Upper lobe of right lung (tissue), 1 donor: ENCODE measurements at places on chromosomes 5 and 9. TPM values are rescaled to one million over a fixed set of nuclear protein-coding genes. Genes with fewer than 3 reads are reported as not detected.

The ANKRD18B gene
- 1.2 TPM for total RNA-seq

DNA sequence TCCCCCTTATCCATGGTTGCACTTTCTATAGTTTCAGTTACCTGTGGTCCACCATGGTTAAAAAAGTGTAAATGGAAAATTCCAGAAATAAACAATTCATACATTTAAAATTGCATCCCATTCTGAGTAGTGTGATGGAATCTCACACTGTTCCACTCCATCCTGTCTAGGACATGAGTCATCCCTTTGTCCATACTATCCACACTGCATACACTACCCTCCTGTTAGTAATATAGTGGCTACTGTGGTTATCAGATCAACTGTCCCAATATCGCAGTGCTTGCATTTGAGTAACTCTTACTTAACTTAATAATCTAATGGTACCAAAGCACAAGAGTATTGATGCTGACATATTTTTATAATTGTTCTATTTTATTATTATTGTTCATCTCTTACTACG, 100.7 kb downstream of the RAB3C start:
- H3K4me1 ChIP-seq = no peaks in the 10 kb centered on the region
- H3K27me3 ChIP-seq = no peaks in the 10 kb centered on the region
- H3K27ac ChIP-seq = no peak overlapping the region
- H3K36me3 ChIP-seq = no peaks in the 10 kb centered on the region
- H3K4me3 ChIP-seq = no peak overlapping the region

- DNase-seq = no peak
- H3K36me3 ChIP-seq = no peaks in the 10 kb centered on the region
- no peak overlapping the region for H3K4me3 ChIP-seq
- no peaks in the 10 kb centered on the region for H3K27me3 ChIP-seq
- peaks cover 14% of the 10 kb centered on the region for H3K4me1 ChIP-seq
Observed at GRCh38 chr5:80231243-80231642, 24.6 kb downstream of the SERINC5 start.

The FOXD4L5 gene
- 0.41 TPM for total RNA-seq

The REEP2 gene
- total RNA-seq = 0.55 TPM

- H3K36me3 ChIP-seq = no peaks in the 10 kb centered on the region
- H3K27me3 ChIP-seq = no peaks in the 10 kb centered on the region
- H3K27ac ChIP-seq = no peak overlapping the region
- H3K4me1 ChIP-seq = no peaks in the 10 kb centered on the region
- H3K4me3 ChIP-seq = no peak overlapping the region
Observed at GRCh38 chr5:109533751-109534272, 124.0 kb upstream of the PJA2 start.

The MSX2 gene
- 0.52 TPM for total RNA-seq

GRCh38 chr5:44809215-44809955, 638 bp downstream of the MRPS30 start:
- H3K27ac ChIP-seq = peak overlapping the region; percentile 92
- H3K36me3 ChIP-seq = peaks cover 35% of the 10 kb centered on the region
- H3K4me1 ChIP-seq = peaks cover 15% of the 10 kb centered on the region
- H3K4me3 ChIP-seq = peak overlapping the region; percentile 94
- no peaks in the 10 kb centered on the region for H3K27me3 ChIP-seq
- DNase-seq = peak; percentile 77

DNA sequence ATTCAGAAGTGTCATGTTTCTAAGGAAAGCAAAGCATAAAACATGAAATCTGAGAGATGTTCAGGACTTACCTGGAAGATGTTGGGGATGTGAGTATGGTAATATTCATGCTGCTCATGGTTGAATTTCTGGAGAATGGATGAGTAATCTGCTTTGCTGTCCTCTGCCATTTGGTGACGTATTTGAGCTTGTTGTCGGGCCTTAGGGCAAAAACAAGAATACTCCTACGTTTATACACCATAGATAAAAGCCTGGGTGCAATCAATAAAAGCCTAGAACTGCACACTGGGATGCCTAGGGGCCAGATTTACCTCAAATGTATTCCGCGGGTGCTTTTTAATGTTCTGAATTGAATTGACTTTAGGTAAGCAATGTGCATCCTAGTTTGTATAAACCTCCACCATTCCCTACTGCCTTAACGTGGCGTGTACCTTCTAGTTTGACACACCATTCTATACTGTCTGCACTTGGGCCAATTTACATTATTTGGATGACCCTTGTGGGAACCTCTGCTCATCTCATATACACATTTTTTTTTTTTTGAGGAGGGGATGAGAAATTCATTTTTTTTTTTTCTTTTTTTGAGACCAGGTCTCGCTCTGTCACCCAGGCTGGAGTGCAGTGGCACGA, 94.4 kb downstream of the USP20 start:
- no peak for DNase-seq
- no peak overlapping the region for H3K27ac ChIP-seq
- no peaks in the 10 kb centered on the region for H3K27me3 ChIP-seq
- peaks cover 29% of the 10 kb centered on the region for H3K4me1 ChIP-seq

DNA sequence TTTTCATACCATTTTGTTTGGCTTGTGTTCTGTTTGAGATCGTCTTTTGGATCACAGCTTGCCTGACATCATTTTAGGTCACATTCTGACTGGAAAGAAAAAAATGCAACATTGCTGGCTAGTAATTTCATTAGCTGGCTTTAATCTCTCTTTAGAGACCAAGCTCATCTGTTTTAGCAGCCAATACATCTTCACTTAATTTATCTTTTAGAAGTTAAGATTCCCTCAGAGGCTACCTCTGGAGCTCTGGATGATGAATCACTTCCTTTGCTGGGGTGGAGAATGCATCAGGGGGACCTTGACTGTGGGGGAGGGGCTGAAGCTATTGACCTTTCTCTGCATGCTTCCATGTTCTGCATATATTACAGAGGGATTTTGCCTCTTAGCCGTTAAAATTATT, 181.5 kb upstream of the OTULINL start:
- no peaks in the 10 kb centered on the region for H3K27me3 ChIP-seq
- H3K36me3 ChIP-seq = peaks cover 54% of the 10 kb centered on the region
- H3K27ac ChIP-seq = no peak overlapping the region
- H3K4me3 ChIP-seq = no peak overlapping the region
- H3K4me1 ChIP-seq = no peaks in the 10 kb centered on the region
- DNase-seq = no peak

DNA sequence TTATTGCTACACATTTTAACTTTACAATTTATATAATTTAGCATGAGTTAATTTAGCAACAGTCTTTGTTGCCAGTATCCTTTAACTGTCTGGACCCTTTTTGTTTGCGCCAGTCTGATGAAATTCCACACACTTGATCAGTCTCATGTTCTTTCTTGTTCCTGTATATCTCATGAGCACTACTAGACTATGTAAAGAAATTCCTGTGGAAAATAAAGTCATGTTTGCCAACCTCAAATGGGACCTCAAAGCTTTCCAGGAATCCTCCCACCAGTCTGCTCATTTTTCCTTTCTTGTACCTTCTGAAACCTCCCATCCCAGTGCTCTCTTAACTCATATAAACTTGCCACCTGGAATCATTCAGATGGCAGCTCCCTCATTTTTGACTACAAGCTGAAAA, 8.0 kb downstream of the DMXL1 start:
- H3K4me3 ChIP-seq = no peak overlapping the region
- no peaks in the 10 kb centered on the region for H3K27me3 ChIP-seq
- no peak overlapping the region for H3K27ac ChIP-seq
- no peak for DNase-seq
- no peaks in the 10 kb centered on the region for H3K36me3 ChIP-seq
- H3K4me1 ChIP-seq = peaks cover 43% of the 10 kb centered on the region

DNA sequence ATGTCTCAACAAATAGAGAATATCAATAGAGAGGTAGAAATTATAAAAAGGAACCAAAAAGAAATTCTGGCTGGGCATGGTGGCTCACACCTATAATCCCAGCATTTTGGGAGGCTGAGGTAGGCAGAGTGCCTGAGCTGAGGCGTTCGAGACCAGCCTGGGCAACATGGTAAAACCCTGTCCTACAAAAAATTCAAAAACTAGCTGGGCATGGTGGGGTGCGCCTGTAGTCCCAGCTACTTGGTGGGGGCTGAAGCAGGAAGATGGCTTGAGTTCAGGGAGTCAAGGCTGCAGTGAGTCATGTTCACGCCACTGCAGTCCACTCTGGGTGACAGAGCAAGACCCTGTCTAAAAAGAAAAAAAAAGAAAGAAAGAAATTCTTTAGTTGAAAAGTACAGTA, 24.9 kb downstream of the IPPK start:
- peaks cover 82% of the 10 kb centered on the region for H3K36me3 ChIP-seq
- no peaks in the 10 kb centered on the region for H3K27me3 ChIP-seq
- H3K4me3 ChIP-seq = no peak overlapping the region
- no peak for DNase-seq

DNA sequence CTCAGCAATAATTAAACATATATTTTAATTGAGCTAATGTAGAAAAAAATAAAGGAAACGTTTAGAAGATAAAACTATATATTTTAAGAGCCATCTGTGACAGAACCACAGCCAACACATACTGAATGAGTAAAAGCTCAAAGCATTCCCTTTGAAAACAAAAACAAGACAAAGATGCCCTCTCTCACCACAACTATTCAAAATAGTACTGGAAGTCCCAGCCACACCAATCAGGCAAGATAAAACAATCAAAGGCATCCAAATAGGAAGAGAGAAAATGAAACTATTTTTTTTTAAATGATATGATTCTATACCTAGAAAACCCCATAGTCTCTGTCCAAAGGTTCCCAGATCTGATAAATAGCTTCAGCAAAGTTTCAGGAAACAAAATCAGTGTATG, 262.0 kb downstream of the HTR1A start:
- no peaks in the 10 kb centered on the region for H3K36me3 ChIP-seq
- H3K4me3 ChIP-seq = no peak overlapping the region

The GRIA1 gene
- 21.9 TPM for total RNA-seq

The RFESD gene
- 3.7 TPM for total RNA-seq

The ACOT12 gene
- not detected for total RNA-seq

GRCh38 chr5:44331471-44332050, 57.7 kb downstream of the FGF10 start:
- H3K36me3 ChIP-seq = no peaks in the 10 kb centered on the region
- no peak for DNase-seq
- H3K4me3 ChIP-seq = no peak overlapping the region
- H3K4me1 ChIP-seq = no peaks in the 10 kb centered on the region
- no peaks in the 10 kb centered on the region for H3K27me3 ChIP-seq
- H3K27ac ChIP-seq = no peak overlapping the region

GRCh38 chr9:124743686-124744348, 27.3 kb downstream of the NR6A1 start:
- H3K27ac ChIP-seq = no peak overlapping the region
- no peaks in the 10 kb centered on the region for H3K27me3 ChIP-seq
- no peaks in the 10 kb centered on the region for H3K4me1 ChIP-seq

The INSL6 gene
- not detected for total RNA-seq

The CATSPER3 gene
- 0.87 TPM for total RNA-seq

- peaks cover 31% of the 10 kb centered on the region for H3K4me1 ChIP-seq
- no peak overlapping the region for H3K27ac ChIP-seq
- no peak overlapping the region for H3K4me3 ChIP-seq
- no peak for DNase-seq
- no peaks in the 10 kb centered on the region for H3K36me3 ChIP-seq
Observed at GRCh38 chr9:4935001-4935672, 49.9 kb upstream of the JAK2 start.

The BHMT2 gene
- total RNA-seq = 4.7 TPM

The NUTM2F gene
- not detected for total RNA-seq

DNA sequence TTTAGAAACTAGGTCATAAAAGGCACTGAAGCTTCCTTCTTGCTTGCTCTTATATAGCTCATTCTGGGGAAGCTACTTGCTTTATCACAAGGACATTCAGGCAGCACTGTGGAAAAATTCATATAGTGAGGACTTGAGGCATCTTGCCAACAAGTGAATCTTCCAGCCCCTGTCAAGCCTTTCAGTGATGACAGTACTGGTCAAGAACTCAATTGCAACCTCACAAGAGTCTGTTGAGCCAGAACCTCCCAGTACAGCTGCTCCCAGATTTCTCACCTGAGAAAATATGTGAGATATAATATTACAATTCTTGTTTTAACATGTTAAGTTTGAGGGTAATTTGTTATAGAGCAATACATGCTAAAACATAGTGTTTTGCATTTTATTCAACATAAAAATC, 2011.0 kb upstream of the NUDT12 start:
- H3K4me1 ChIP-seq = no peaks in the 10 kb centered on the region
- H3K4me3 ChIP-seq = no peak overlapping the region
- DNase-seq = no peak
- no peaks in the 10 kb centered on the region for H3K27me3 ChIP-seq
- H3K36me3 ChIP-seq = no peaks in the 10 kb centered on the region

The FGFR4 gene
- 109 TPM for total RNA-seq

- DNase-seq = no peak
- no peaks in the 10 kb centered on the region for H3K27me3 ChIP-seq
- H3K4me1 ChIP-seq = no peaks in the 10 kb centered on the region
- H3K27ac ChIP-seq = no peak overlapping the region
Observed at GRCh38 chr5:79259810-79260209, 23.9 kb downstream of the JMY start.

DNA sequence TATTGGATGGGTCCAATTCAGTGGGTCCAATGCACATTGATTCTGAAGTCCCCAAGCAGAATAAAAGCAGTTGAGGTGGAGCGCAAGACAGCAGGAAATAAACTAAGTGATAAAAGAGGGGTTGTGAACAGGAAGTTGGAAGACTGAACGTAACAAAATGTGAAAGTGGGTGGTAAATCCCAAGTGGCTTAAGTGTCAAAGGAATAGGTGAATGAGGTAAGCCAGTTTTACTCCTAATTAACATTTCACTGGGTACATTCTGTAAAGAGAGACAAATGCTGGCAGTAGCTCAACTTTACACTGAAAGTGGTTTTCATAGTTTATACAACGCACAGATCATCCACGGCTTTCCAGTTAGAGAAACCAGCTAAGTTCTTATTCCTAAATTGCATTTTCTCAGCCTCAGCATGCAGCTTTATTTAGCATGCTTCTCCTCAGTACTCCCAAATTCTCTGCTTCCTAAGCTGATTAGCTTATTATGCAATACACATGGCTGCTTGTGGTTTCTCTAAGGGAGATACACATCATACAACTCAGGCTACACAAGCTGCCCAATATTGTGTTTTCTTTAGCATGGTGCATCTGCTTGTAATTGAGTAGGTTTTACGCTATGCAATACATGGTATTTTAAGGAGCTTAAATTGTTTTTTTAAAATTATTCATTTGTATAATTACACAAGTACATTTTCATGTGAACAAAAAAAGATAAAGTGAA, 34.2 kb upstream of the HSD17B4 start:
- peak overlapping the region; percentile 58 for H3K27ac ChIP-seq
- H3K27me3 ChIP-seq = no peaks in the 10 kb centered on the region
- no peaks in the 10 kb centered on the region for H3K4me1 ChIP-seq
- DNase-seq = no peak
- no peak overlapping the region for H3K4me3 ChIP-seq

GRCh38 chr9:122218071-122218934, 10.5 kb downstream of the LHX6 start:
- H3K36me3 ChIP-seq = no peaks in the 10 kb centered on the region
- H3K4me1 ChIP-seq = peaks cover 17% of the 10 kb centered on the region
- peaks cover 96% of the 10 kb centered on the region for H3K27me3 ChIP-seq
- no peak overlapping the region for H3K27ac ChIP-seq
- H3K4me3 ChIP-seq = no peak overlapping the region

DNA sequence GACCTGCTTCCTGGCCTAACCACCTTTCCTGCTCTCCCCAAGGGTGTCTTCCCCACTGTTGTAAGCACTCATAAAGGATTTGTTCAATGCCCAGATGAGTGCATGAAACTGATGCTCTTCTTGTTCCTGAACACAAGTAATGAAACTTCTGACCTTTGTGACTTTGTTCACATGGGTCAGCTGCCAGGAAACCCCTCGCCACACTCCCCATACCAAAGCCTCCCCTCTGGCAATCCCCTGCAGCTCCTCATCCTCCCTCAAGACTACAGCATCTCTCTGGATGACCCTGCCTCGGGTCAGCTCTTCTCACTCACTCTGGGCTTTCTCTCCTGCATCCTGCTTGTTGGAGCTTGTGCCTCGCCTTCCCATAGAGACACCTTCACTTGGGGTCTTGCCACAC, 72.2 kb upstream of the SPTLC1 start:
- peaks cover 3% of the 10 kb centered on the region for H3K27me3 ChIP-seq
- H3K4me1 ChIP-seq = no peaks in the 10 kb centered on the region
- no peak overlapping the region for H3K27ac ChIP-seq
- no peaks in the 10 kb centered on the region for H3K36me3 ChIP-seq
- DNase-seq = no peak
- H3K4me3 ChIP-seq = no peak overlapping the region
